ENCODE measurements at places on chromosomes 4 and X. TPM values are rescaled to one million over a fixed set of nuclear protein-coding genes. Genes with fewer than 3 reads are reported as not detected.

GRCh38 chr4:114839986-114840385, 241.4 kb downstream of the UGT8 start:
- H3K36me3 ChIP-seq = no peaks in the 10 kb centered on the region
- no peak for DNase-seq
- no peaks in the 10 kb centered on the region for H3K27me3 ChIP-seq
- H3K4me1 ChIP-seq = no peaks in the 10 kb centered on the region

GRCh38 chr4:56728512-56728911, 47.4 kb upstream of the HOPX start:
- H3K27ac ChIP-seq = no peak overlapping the region
- H3K4me1 ChIP-seq = peaks cover 3% of the 10 kb centered on the region
- H3K27me3 ChIP-seq = peaks cover 2% of the 10 kb centered on the region
- no peak overlapping the region for H3K4me3 ChIP-seq
- DNase-seq = no peak

DNA sequence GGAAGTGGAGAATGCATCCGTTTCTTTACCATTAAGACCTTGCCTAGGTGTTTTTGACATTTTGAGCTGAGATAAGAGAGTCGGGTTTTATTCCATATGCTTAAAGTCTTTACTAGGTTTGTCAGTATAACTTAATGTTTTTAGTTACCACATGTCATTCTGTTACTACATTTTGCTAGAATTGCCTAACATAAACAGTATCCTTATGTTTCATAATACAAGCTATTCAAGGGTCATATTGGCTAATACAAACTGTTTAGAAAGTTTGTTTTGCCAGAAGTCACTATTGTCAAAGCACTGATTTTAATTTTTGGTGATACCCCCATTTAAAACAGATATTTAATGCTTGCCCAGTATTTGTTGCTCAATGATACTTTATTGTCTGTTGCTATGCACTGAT, 427.7 kb upstream of the MAGEB2 start:
- no peaks in the 10 kb centered on the region for H3K4me1 ChIP-seq
- H3K27me3 ChIP-seq = no peaks in the 10 kb centered on the region
- H3K4me3 ChIP-seq = no peak overlapping the region
- no peak overlapping the region for H3K27ac ChIP-seq

GRCh38 chrX:39162322-39162735, 361.1 kb downstream of the MID1IP1 start:
- H3K27me3 ChIP-seq = peaks cover 56% of the 10 kb centered on the region
- peaks cover 4% of the 10 kb centered on the region for H3K4me1 ChIP-seq

DNA sequence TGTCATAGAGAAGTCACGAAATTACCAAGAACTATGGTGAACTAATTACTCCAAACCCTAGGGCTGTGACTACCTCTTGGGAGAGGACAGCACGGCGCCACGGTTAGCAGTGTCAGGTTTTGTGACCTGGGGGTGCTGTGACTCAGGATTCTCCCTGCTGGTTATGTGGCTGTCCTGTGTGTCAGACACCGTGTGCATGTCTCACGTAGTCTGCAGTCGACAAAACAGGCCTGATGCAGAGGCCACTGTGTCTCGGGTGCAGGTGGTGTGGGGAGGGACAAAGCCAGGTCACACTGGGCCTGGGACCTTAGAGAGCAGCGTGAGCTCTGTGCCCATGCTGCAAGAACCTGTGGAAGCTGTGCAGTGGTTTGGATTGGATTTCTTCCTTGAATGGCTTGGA, 34.1 kb downstream of the TNIP2 start:
- H3K4me3 ChIP-seq = no peak overlapping the region
- no peaks in the 10 kb centered on the region for H3K4me1 ChIP-seq
- peaks cover 43% of the 10 kb centered on the region for H3K36me3 ChIP-seq
- no peak overlapping the region for H3K27ac ChIP-seq

- H3K4me3 ChIP-seq = no peak overlapping the region
- no peaks in the 10 kb centered on the region for H3K4me1 ChIP-seq
- H3K27me3 ChIP-seq = no peaks in the 10 kb centered on the region
- DNase-seq = peak; percentile 38
Measured at GRCh38 chrX:16440446-16440845, 209.5 kb upstream of the S100G start.

- no peak overlapping the region for H3K4me3 ChIP-seq
- no peak overlapping the region for H3K27ac ChIP-seq
- H3K36me3 ChIP-seq = peaks cover 33% of the 10 kb centered on the region
- no peak for DNase-seq
- no peaks in the 10 kb centered on the region for H3K4me1 ChIP-seq
Measured at GRCh38 chrX:13755254-13755653, 20.7 kb downstream of the OFD1 start.

GRCh38 chr4:127450276-127450675, 182.5 kb upstream of the INTU start:
- H3K27me3 ChIP-seq = no peaks in the 10 kb centered on the region
- H3K4me1 ChIP-seq = no peaks in the 10 kb centered on the region
- no peak overlapping the region for H3K4me3 ChIP-seq

DNA sequence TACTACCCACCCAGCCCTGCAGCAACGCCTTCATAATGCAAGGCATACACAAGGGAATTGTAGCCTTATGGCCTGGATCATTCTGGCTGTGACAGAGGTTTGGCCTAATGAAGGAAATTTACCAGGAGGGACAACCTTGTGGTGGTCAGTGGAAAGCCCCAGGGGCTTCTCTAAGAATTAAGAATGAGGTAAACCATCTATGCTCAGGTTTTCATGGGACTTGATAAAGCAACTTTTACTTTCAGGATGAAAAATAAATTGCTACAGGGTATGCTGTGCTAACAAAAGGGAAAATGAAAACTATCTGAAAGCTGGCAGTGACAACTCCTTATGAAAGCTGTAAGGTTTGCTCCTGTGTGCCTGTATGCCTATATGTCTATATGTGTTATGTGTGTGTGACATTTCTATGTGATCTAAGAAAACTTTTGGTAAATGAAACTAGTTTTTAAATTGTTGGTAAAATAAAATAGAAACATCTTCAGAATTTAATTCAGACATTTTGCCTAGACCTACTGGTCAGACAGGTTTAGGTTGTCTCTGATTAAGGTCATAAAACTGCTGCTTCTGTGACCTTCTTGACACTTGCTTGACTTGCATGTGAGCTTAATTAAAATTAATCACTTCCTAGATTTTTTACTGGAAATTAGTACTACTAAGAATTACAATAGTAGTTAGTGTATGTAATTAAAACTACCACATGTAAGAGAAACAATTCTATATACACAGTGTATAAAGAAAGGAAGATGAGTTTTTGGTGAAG, 19.9 kb upstream of the TXK start:
- no peak for DNase-seq
- no peak overlapping the region for H3K4me3 ChIP-seq
- no peaks in the 10 kb centered on the region for H3K36me3 ChIP-seq
- no peaks in the 10 kb centered on the region for H3K4me1 ChIP-seq

DNA sequence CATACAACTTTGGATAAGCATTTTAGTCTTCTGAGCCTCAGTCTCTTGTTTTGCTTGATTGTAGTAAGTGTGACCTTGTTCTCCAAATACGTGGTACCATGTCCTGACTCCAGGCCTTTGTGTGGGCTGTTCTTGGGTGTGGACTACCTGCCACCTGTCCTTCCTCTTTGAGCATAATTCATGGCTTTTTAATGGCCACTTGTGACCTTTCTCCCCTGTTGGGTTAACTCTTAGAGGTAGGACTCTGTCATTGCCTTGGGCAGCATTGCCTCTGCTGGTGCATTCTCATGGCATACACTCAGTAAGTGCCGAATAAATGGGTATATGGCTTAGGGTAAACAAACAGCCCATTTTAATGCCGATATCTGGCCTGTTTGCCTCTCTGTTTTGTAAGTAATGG, 3.0 kb downstream of the NSD2 start:
- no peak for DNase-seq
- peak overlapping the region; percentile 57 for H3K27ac ChIP-seq
- no peaks in the 10 kb centered on the region for H3K36me3 ChIP-seq
- H3K4me1 ChIP-seq = peaks cover 36% of the 10 kb centered on the region
- no peaks in the 10 kb centered on the region for H3K27me3 ChIP-seq

DNA sequence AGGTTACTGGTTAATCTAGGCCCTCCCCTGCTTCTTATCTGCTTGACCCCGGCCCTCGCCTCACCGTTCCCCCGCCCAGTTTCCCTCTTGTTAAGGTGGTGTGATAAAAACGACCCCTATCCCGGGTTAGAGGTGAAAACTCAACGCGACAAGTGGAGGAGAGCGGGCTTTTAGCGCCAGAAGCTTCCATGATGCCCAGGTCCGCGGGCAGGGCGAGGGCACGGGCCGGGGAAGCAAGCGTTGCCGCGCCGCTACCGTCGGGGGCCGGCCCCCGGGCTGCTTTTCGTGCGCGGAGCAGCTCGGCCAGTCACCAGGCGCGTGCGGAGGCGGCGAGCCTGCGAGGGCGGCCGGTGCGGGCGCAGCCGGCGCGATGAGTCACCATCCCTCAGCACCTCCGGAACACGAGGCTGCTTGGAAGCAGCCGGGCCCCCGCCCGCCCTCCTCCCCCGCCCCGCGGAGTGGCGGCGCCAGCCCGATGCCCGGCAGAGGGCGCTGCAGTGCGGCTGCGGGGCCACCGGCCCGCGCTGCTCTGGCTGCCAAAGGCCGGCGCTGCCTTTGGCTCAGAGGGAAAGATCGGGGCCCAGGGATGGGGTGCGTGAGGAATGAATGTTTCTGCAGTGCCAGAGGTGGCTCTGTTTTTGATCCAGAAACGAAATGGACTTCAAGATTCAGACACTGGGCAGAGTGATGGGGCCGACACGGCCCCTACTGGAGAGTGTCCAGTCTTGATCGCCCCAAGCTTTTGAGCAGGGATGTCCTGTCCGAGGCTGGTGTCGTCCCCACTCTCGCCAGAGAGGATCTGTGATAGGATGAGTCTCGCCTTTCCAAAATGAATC, 107.8 kb downstream of the NHSL2 start:
- peak overlapping the region; percentile 16 for H3K4me3 ChIP-seq
- no peaks in the 10 kb centered on the region for H3K36me3 ChIP-seq
- peaks cover 11% of the 10 kb centered on the region for H3K4me1 ChIP-seq
- H3K27me3 ChIP-seq = peaks cover 26% of the 10 kb centered on the region
- peak; percentile 94 for DNase-seq
- no peak overlapping the region for H3K27ac ChIP-seq

GRCh38 chrX:38923451-38923969, 122.3 kb downstream of the MID1IP1 start:
- no peak overlapping the region for H3K27ac ChIP-seq
- no peak for DNase-seq
- no peaks in the 10 kb centered on the region for H3K36me3 ChIP-seq
- no peak overlapping the region for H3K4me3 ChIP-seq
- peaks cover 3% of the 10 kb centered on the region for H3K27me3 ChIP-seq

- no peak overlapping the region for H3K4me3 ChIP-seq
- H3K27me3 ChIP-seq = no peaks in the 10 kb centered on the region
- no peak for DNase-seq
- H3K4me1 ChIP-seq = peaks cover 14% of the 10 kb centered on the region
- H3K36me3 ChIP-seq = no peaks in the 10 kb centered on the region
Measured at GRCh38 chr4:17153572-17153971, 255.1 kb upstream of the LDB2 start.

DNA sequence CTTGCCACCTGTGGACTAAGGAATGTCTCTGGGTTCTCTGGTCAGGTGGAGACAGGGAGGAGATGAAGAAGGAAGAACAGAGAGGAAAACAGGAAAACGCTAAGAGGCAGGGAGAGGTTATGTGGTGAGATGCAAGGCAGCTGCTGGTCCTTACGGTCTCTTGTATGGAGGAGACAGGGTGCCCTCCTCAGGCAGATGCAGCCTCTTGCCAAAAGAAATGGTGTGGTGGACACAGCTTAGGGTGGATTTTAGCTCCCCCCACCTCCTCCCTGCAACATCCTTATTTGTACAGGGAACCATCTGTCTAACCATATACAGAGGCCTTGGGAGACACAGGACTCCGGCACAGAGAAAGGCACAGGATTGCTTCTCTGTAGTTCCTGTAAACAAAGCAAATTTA, 9.7 kb downstream of the OCIAD2 start:
- H3K4me1 ChIP-seq = peaks cover 18% of the 10 kb centered on the region
- H3K36me3 ChIP-seq = peaks cover 15% of the 10 kb centered on the region
- no peak for DNase-seq
- no peak overlapping the region for H3K4me3 ChIP-seq
- no peak overlapping the region for H3K27ac ChIP-seq
- no peaks in the 10 kb centered on the region for H3K27me3 ChIP-seq

TMPRSS11B gene
- not detected for total RNA-seq

TBCK gene
- total RNA-seq = 68.8 TPM

OTUD6A gene
- total RNA-seq = not detected

UNC5C gene
- 13.6 TPM for total RNA-seq

H2AZ1 gene
- total RNA-seq = 97.2 TPM

TMPRSS11A gene
- total RNA-seq = not detected

PSAPL1 gene
- not detected for total RNA-seq

Measured in osteoblast (primary cell).